ENCODE measurements at places on chromosomes 3 and 15.

- DNase-seq = no peak
Observed at GRCh38 chr3:28846971-28847478, 433.8 kb upstream of the RBMS3 start.

DNA sequence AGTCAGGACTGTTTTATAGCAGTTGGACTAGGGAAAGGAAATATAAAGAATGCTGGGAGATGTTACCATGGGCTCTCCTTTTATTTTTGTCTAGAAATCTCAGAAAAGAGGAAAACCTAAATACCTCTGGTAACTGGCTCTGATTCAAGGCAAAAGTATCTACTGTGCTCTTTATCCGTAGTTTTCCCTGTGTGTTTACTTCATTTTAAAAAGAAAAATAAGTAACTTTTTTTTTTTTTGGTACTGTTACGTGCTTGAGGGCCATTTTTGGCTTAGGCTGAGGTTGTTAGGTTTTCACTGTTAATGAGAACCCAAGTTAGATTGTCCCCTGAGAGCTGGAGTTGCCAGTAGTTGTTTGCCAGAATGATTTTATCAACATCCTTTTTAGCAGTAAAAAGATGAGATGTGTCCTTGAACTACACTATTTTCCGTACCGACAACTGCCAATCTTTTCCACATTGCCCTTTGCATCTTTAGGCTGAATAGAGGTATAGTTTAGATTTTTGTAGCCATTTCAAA, 35.8 kb downstream of the IQGAP1 start:
- DNase-seq = no peak

- peak; percentile 68 for DNase-seq
Observed at GRCh38 chr3:171028025-171028778, 1.7 kb upstream of the SLC2A2 start.

GRCh38 chr3:71583566-71584393, at the start of gene FOXP1:
Gene FOXP1, minus strand, starts transcription at chr3:71583728. Its CDS starts 385,347 bp downstream, at chr3:71198381.
- DNase-seq = peak; percentile 70

GRCh38 chr3:50151728-50152127, 3.4 kb upstream of the SEMA3F start:
- no peak for DNase-seq
